Fibroblast of skin of abdomen (primary cell): ENCODE measurements at places on chromosomes 4 and X.

DNA sequence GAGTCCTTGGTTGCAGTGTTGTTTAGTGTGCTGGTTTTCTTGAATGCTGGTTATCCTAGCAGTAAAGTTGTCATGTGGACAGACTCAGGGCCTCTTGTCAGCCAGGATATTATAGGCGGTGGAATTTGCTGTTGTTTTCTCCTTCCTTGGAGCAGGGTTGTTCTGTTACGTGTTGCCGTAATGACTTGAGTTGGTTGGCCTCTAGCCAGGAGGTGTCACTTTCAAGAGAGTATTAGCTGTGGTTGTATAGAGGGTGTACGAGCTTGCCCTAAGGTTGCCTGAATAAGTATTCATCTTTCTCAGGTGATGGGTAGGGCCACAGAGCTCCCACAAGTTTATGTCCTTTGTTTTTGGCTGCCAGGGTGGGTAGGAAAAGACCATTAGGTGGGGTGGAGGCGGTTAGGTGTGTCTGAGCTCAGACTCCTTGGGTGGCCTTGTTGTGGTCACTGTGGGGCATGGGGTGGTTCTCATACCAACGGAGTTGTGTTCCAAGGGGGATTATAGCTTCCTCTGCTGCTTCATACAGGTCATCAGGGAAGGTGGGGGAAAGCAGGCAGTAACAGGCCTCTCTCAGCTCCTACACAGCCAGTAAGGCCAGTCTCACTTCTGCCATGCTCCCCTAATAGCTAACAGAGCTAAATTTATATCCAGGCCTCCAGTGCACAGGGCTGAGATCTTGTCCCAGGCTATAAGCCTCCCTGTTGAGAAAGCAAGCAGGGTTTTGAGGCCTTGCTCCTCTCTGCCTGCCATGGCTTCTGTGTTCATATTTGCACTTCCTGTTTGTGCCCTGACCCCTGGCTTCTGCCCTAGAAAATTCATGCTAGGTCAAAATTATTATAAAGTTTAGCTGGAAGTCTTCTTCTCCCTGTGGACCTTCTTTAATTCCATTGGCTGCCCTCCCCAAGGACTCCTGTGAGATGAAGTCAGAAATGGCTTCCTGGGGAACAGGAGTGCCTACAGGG lies 594.7 kb downstream of the RAPGEF2 start:
- DNase-seq, result no peak

DNA sequence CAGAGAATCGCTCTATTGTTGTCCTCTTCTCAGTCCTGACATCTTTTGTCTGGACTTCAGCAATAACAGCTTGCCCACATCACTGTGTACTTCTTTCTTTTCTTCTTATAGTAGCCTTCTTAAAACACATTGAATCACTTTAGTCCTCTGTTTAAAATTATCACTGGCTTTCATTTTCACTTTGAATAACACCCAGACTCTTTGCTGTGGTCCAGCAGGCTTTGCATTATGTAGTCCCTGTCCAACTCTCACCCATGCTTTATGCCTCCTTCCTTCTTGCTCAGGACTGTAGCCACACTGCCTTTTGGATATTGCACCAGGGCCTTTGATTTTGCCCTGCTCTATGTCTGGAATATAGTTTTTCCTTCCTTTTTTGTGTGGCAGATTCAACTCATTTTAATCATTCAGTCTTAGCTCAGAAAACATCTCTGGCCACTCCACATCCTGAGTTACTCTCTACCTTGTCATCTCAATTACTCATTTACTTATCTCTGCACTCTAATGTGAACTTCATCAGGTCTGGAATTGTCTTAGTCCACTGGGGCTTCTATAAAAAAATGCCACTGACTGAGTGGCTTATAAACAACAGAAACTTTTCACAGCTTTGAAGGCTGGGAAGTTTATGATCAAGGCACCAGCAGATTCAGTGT lies 168.2 kb downstream of the C4orf33 start:
- no peak for DNase-seq

DNA sequence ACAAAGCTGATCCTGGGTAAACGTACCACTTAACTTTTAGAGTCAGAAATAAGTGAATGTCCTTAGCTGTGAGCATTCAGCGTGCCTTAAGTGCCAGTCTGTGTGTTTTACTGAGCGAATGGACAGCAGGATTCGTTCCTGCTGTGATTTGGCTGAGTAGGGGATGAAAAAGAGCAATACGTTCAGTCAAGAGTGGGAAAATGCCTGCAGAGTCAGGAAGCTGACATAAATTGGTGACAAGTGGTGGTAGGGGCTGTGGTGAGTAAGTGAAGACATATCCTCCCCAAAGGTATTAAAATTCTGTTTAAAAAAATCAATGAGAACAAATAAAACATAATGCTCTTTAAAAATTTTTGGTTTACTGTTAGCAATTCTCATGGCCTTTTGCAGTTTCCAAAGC lies 56.6 kb upstream of the TNIP3 start:
- DNase-seq, result no peak

GRCh38 chrX:130878350-130879341 lies 24.4 kb downstream of the ENOX2 start:
- peak; percentile 92 for DNase-seq

- peak; percentile 81 for DNase-seq
Observed at GRCh38 chr4:8528713-8529112, 51.5 kb upstream of the GPR78 start.

DNA sequence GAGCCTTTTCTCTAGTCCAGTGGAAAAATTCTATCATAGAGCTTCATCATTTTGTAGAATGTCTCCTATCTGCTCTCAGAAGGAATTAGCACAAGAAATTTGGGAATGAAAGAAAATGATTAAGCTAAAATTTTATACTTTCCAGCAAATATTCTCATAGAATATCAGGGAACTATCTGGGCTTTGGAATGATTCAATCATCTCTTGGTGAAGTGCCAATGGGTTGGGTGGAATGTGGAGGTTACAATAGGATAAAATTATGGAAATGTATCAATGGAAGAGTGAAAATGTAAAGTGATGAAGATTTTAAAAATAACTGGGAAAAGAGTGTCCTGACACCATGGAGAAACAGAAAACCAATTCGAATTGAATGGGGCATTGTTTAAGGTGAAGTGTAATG lies 119.0 kb upstream of the MID1 start:
- DNase-seq, result peak; percentile 32

- peak; percentile 45 for DNase-seq
Observed at GRCh38 chrX:69093960-69094871, 71.0 kb downstream of the PJA1 start.

- DNase-seq, result no peak
Observed at GRCh38 chrX:10089378-10089795, 67.4 kb upstream of the CLCN4 start.

DNA sequence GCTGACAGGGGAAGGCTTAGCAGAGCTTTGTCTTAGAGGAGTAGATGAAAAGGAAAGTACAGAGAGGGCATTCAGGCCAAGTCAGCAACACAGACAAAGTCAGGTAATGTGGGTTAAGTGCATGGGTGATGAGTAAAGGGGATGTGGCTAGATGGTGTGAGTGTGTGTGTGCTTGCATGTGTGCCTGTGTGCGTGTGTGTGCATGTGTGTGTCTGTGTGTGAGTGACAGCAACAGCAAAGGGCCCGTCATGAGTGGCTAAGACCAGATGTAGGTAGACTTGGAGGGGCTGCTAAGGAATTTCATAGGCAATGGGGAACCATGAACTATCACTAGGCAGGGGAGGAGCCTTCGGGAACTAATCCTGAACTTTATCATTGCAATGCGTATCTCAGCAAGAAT lies 2.2 kb upstream of the GPR78 start:
- DNase-seq, result no peak

DNA sequence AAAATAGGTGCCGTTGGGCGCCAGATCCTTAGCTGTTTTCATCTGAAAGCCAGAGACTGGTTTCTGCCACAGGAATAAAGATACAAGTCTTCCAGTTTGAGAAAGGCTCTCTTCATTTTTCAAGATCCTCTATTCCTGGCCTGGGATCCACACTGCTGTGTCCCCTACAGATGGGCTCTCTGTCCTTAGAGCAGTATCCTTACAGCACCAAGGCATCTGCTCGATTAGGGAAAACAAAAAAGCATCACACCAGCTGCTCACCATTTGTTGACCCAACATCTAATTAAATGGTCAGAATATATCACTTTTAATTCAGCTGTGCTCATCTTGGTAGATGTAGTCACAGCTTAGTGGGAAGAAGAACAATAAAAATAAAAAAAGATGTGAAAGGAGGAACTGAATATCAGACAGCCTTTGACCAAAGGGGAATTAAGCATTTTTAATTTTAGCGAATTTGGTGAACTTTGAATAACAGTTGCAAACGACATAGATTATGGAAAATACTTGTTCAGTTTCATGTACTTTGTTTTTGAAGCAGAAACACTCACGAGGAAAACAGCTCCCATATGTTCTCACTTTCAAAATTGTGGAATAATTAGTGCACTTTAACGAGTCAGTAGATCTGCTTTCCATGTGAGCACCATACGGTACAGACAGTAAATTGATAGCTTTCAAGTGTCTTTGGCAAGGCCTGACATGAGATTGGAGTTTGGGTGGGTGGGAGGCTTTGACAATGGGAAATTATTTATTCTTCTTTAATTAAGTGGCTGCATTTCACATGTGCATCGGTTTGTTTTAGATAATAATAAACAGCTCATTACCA lies 148.4 kb upstream of the CLNK start:
- no peak for DNase-seq

GRCh38 chr4:47213106-47213505 lies 181.7 kb downstream of the GABRB1 start:
- no peak for DNase-seq

GRCh38 chrX:15529165-15529564 lies 28.6 kb downstream of the BMX start:
- DNase-seq, result no peak

GRCh38 chr4:73764513-73764912 lies 24.1 kb downstream of the CXCL8 start:
- DNase-seq, result no peak

GRCh38 chr4:42397635-42398170 lies 415 bp downstream of the SHISA3 start:
- DNase-seq, result peak; percentile 4

GRCh38 chrX:11329021-11329420 lies 35.8 kb downstream of the AMELX start:
- no peak for DNase-seq

- DNase-seq, result no peak
Observed at GRCh38 chr4:152815078-152815477, 35.3 kb downstream of the ARFIP1 start.

GRCh38 chr4:78168029-78168428 lies 110.9 kb downstream of the FRAS1 start:
- no peak for DNase-seq

GRCh38 chrX:48102874-48103374 lies 27.5 kb upstream of the SPACA5B start:
- no peak for DNase-seq

DNA sequence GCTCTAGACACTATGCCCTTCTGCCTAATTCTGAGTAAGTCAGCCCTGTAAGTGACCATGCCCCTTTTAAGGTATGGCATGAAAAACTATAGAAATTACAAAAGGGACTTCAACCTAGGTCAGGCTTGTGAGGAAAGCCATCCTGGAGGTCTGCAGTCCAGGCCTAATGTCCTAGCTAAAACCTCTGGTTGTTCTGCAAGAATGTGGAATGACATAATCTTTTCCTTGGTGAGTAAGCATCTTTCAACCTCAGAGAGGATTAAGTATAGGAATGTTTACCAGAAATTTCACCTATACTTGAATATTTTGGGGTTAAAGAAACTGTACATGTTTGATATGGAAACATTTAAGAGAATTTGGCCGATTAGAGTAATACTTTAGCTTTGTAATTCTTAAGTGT lies 23.8 kb upstream of the HPSE start:
- DNase-seq, result peak; percentile 85

DNA sequence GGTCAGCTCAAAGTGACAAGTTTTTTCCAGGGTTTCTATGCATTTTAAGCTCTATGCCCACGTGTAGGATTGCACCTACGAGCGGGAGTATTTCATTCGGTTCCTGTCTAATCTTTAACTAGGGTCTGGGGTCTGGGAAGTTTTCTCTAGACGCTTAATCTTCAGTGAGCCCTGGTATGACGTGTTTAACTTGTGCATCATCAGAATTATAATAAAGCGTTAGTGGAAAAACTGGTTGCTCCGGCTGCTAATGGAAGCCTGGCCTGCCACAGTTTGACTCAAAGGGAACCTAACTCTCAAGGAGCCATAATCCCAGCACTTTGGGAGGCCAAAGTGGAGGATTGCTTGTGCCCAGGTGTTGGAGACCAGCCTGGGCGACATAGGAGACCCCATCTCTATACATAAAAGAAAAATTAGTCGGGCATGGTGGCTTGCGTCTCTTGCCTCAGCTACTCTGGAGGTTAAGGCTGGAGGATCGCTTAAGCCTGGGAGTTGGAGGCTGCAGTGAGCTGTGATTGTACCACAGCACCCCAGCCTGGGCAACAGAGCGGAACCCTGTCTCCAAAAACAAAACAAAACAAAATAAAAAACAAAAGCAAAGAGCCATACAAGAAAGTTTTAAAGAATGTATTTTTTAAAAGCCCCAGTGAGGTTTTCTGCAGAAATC lies 30.2 kb downstream of the ARSD start:
- DNase-seq, result no peak

- DNase-seq, result peak; percentile 91
Observed at GRCh38 chr4:122765692-122766352, 33.3 kb downstream of the BBS12 start.

- peak; percentile 76 for DNase-seq
Observed at GRCh38 chr4:113575401-113575800, 186.1 kb downstream of the CAMK2D start.

GRCh38 chr4:78726546-78726945 lies 49.6 kb upstream of the BMP2K start:
- DNase-seq, result no peak
